ENCODE measurements at places on chromosomes 2 and 18. TPM values are rescaled to one million over a fixed set of nuclear protein-coding genes. Genes with fewer than 3 reads are reported as not detected.

DNA sequence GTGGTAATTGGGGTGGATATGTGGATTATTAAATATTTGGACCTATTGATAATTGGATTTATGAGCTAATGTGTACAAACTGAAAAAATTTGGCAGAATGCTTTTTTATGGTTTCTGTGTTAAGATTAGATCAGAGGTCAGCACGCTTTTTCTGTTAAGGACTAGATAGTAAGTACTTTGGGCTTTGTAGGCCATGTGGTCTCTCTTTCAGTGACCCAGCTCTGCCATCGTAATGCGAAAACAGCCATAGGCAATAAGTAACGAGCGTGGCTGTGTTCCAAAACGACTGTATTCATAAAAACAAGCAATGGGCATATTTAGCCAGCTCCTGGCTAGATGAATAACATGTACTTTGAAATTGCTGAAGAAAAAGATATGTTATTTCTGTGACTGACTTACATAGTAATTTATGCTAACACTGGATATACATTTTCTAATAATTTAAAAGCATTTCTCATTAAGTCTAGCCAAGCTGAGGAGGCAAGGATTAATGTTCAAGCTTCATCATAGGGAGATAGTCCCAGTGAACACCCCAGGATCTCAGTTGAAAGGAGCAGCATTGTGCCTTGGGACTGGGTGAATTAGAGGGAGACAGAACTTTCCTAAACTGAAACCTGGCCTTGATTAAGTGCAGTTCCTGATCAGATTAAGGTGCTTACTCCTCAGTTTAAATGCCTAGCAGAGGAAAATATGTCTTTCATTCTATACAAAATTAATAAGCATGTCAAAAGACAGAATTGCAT is 20.0 kb downstream of the CCDC138 start:
- no peak for DNase-seq

DNA sequence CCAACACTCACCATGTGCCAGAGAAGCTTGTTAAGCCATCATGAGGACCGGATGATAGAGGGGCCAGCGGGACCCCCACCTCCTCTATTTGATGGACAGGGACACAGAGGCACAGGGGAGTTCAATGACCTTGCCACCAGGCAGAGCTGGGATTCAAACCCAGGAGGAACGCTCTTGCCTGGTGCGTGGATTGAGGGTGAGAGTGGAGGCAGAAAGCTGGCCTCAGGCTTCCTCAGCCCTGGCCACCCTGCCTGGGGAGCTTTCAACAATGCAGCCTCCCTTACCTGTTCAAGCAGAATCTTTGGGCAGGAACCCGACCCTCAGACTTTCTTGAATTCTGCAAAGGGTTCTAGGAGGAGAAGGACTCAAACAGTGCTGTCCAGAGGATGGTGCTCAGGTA is 39.9 kb upstream of the MAL start:
- DNase-seq = no peak

- DNase-seq = no peak
Measured at GRCh38 chr2:239355724-239356123, 45.1 kb downstream of the HDAC4 start.

Gene LYPD6B
- total RNA-seq = not detected

Gene CWC22
- 27.6 TPM for total RNA-seq
